ENCODE measurements at places on chromosomes 5 and 9.

DNA sequence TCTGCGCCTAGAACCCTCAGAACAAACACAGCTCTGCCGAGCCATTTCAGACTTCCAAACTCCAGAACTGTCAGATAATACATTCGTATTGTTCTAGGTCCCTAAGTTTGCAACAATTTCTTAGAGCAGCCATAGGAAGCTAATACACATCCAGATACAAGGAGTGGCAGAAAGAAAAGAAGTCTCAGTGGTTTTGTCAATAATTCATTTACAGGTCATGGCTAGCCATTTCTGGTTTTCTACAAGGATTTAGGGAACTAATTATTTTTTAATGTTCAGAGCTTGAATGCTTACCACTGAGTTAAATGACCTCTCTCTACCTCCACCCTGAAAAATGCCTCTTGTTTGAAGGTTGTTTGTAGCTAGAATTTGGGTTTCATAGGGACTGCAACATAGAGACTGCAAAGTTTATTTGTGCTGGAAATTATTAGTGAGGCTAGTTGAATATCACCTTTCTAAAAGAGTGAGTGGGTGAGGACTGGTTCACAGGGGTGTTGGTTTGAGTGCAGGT lies 15.5 kb upstream of the ERMP1 start:
- DNase-seq: no peak

- DNase-seq: no peak
Observed at GRCh38 chr9:36832164-36832795, 201.8 kb downstream of the PAX5 start.

DNA sequence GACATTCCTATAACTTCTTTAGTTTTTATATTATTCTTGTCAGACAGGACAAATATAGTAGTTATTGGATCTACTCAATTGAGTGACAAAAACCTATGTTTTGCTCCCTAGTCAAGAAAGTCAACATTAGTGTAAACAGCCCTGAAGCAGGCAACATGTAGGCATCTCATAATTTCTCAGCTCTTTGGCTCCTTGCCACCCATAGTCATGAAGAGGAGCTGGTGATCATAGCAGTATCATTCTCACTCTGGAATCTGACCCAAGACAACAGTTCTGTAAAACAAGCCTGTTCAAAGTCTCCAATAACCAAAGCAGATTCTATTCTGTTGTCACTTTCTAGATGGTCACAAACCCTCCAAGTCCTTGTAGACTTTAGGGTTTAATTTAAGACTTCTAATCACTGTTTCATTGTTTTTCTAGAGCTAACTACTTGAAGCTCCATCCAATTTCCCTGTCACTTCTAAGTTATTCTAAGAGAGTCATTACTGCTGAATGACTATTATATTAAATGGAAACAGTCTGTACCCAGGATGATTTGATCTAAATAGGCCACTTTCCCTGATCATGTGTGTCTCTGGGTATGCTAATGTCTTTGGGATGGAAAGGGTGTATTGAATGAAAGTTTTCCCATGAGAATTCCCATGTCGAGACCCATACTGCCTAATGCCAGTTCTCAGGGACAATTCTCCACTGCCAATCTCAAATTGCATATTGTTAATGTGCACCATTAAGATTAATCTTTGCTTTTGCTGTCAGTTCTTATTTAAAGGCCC lies 533.3 kb downstream of the ACTL7B start:
- DNase-seq: no peak

DNA sequence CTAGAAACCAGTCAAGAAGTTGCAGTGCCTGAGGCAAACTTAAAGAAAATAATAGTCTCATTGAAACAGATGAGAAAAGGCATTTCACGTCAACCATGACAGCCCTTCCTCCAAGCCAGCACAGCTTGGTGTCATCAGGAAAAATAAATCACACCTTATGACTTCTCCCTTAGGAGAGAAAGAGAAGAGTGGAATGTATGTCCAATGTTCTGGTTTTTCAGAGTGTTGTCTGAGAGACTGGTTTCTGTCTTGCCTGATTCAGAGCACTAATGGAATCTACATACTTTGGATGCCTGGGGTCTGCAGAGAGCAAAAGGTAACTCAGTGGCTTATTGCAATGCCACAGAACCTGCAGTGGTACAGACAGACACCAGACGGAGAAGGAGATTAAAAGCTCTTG lies 105.5 kb upstream of the PDE4D start:
- peak; percentile 68 for DNase-seq
